ENCODE measurements at places on chromosomes 12 and 14. TPM values are rescaled to one million over a fixed set of nuclear protein-coding genes. Genes with fewer than 3 reads are reported as not detected.
A peak's percentile ranks its signal among the peaks of the same experiment; 100 is the strongest.

DNA sequence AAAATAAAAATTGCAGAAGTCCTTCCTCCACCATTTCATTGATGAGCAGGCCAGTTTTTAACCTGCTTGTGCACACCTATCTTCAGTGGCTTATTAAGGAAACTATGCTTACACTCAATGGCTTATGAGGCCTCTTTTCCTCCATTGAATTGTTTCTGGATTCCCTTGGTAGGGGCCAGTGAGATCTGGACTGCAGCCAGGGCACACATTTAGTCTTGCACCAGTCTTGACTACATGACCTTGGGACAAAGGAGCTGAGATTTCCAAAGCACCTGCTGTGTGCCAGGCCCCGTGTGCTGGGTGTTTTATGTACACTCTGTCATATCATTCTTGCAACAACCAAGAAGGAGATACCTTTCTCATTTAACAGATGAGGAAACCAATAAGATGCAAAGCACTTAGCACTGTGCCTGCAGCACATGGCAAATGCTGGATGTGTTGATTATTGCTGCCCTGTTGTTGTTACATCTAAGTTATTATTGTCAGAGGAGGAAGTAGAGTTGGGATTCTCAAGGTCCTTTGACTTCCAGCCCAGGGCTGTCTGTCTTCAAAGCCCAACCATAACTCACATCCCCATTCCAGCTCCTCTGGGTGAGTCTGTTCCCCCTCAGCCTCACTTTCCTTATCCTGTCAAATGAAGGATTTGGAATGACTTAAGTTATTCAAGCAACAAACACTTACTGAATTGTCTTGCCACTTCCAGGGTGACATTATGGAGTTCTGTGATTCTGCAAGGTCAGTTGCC lies 31.6 kb upstream of the RIN3 start:
- ATAC-seq: no peak

DNA sequence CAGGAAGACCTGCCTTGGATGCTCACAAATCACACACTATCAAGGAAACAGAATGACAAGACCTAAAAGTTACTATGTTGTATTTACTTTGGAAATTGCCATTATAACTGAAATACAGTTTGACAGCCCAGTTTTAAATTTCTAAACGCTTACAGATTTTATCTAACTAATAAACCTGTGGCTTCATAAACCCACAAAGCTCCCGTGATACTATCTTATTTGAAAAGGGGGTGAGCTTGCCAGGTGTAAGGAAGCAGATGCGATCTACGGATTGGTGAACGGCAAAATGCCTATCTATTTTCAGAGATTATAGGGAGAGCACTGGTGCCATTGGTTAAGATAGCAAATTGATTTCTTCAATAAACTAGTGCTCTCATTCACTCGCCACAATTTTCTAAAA lies 485.5 kb downstream of the BCAT1 start:
- no peak for ATAC-seq

- no peak for ATAC-seq
Measured at GRCh38 chr14:52536269-52536668, 16.0 kb downstream of the TXNDC16 start.

GRCh38 chr14:90522571-90523191 lies 125.9 kb downstream of the CALM1 start:
- ATAC-seq: peak; percentile 41

- ATAC-seq: no peak
Measured at GRCh38 chr12:32336261-32336660, 63.1 kb upstream of the FGD4 start.

Gene ANKRD33
- not detected for total RNA-seq

DNA sequence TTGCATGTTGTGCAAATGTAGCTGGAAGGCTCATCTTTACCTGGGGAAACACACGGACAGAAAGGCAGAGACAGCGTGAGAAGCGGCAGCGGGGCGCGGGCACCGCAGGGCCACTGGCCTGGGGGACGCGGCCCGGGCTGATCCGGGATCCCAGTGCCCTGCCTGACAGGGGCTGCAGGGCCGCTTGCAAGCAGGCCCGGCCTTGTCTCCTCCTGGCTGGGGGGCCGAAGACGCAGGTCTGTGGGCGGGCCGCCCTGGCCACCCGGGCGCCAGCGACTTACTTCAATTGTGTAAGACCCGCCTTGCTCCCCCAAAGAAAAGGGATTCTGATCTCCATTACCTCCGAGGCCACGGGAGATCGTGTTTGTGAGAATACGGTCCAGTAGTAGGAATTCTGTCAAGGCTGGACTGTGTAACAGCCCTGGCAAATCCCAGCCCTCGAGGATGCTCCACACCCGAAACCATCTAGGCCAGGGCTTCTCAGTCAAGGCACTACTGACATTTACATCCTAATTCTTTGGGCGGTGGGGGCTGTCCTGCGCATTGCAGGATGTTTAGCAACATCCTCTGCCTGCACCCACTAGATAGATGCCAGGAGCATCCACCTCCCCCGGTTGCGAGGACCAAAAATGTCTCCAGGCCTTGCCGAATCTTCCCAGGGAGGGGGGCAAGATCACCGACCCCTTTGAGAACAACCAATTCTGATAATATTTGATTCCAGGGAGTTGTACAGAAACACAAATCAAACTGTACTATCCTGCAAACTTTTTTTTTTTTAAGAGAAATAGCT lies 95.6 kb downstream of the BCL11B start:
- ATAC-seq: no peak

Gene MIP
- not detected for total RNA-seq

DNA sequence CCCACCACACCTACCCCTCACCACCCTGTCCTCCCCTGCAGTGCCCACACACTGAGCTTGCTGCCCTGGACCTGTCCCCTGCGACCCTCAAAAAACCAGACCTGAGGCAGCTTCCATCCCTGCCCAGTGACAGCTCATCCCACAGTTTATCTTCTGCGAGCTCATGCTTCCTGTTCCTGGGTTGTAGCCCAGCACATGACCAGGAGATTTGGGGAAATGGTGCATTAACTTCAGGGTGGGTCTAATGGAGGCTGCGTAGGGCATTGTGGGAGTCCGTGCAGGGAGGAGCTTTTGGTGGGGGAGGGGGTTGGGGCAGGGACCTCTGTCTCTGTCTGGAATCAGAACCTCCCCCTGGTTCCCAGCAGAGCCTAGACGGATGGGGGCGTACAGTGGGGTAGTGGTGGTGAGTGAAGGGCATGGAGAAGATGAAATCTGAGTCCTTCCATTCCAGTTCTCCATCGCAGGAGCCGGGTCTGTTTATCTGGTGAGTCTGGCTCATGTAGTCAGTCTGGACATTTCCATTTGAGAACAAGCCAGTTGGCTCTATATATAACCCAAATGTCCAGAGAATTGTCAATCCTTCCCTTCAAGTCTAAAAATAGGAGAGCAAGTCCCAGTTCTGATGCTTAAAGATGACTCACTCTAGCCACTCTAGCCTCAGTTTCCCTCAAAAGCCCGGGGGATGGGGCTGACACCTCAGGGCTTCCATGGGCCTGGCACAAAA lies 270.9 kb downstream of the CACNA1C start:
- ATAC-seq: no peak

DNA sequence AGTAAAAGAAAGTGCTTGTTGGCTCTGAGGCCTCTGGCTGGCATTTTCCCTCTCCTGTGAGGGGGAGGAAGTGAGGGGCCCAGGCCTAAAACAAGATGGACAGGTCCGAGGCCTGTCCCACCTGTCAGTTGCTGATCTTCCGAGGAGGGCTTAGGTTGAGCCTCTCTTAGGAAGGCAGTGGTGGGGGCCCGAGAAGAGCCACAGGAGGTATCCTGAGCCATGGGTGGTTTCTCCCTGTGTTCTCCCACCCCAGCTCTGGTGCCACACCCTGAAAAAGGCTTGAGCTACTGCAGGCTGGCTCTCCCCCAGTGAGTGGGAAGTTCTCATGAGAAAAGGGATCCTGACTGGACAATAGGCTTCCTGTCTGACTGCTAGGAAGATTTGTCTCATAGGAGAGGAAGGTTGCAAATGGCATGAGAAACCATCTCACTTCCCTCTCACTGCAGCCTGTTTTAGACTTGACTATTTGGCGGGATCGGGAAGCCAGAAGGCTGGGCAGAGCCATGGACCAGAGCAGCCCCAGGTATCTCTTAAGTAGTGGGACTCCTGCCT lies 72.1 kb upstream of the SRSF5 start:
- ATAC-seq: peak; percentile 35

DNA sequence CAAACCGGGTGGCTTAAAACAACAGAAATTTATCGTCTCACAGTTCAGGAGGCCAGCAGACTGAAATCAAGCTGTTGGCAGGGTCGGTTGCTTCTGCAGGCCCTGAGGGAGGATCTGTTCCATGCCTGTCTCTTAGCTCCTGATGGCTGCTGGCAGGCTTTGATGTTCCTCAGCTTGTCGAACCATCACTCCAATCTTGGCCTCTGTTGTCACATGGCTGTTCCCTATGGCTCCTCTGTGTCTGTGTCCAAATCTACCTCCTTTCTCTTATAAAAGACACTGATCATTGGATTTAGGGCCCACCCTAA lies 14.0 kb downstream of the NFATC4 start:
- ATAC-seq: no peak

DNA sequence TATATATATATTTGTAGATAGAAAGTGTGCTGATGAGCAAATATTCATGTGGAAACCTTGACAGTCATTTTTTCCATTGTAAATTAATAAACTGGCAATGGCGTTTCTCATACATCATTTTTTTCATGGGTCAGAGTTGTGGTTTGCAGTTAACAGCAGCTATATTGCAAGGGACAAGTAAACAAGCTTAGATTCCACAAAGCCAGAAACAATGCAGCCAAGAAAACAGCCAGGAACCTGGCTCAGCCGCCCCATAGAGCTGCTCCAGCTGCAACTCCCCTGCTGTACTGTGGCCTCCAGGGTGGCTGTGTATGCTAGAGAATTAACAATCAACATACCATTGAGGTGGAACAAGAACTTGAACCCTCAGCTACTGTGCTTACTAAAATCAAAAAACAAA lies 298.2 kb downstream of the TMEM132D start:
- ATAC-seq: no peak

- ATAC-seq: peak; percentile 56
Measured at GRCh38 chr12:50258167-50258551, 25.2 kb downstream of the LIMA1 start.

Gene PLEKHH1
- total RNA-seq: 4.5 TPM

DNA sequence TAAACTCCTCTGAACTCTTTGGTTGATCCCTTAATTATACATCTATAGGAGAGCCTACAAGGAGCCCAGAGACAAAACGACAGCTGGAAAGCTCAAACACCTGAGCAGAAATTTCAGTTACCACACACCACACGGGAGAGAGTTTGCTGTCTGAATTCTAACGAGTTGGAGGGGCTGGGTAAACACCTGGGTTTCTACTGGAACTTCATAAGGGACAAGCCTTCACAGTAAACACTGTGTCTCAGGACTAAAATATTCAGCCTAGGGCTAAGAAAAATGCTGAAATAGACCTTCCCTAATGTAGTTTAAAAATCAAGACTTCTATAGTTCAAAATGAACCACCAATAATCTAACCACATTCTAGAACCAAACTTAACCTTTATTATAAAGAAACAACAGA lies 9.6 kb upstream of the ANO2 start:
- no peak for ATAC-seq

Gene G2E3
- total RNA-seq: 9.6 TPM

GRCh38 chr12:115023279-115024265 lies 339.6 kb upstream of the TBX3 start:
- ATAC-seq: no peak

Gene CACNA1C
- total RNA-seq: 1.1 TPM

GRCh38 chr12:66188584-66189485 lies at the start of gene IRAK3:
IRAK3 (plus strand) TSS chr12:66189214; CDS start chr12:66189300, 86 bp downstream.
- ATAC-seq: peak; percentile 89

All from esophagus mucosa (tissue), 1 donor.